H54 (cell line): ENCODE measurements at places on chromosomes 3 and 15.
A peak's percentile ranks its signal among the peaks of the same experiment; 100 is the strongest.

DNA sequence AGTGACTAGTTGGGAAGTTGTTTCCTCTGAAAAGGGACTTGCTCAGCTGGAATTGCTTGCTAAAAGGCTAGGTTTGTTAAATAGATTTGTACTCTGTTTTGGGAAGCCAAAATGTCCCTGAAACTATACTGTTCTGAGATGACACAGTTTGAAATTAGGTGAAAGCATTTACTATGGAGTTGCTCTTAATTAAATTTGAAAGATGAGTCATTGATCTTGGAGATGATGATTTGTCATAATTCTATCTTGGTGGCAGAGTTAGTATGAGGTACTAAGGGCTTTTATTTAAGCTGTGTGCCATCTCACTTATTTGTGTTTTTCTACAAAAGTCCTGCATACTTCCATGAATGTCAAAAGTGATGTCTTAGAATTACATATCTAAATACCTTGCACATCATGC lies 320.9 kb downstream of the PTPRG start:
- DNase-seq = no peak

DNA sequence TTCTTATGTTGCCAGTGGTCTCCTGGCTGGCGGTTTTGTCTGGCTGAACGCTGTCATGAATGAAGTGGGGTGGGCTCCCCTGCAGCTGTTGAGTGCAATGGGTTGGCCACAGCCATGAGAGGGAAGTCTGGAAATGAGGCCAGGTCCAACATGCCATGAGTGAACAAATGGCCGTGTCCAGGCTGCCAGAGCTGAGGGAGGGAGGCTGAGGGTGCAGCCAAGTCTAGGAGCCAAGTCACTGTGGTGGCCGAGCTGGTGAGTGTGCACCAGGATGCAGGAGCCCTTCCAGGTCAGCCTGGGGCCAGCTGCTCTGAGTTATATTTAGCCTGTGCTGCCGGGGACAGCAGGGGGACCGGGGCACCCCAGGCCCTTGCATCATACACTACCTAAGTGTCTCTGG lies 24.7 kb upstream of the PRR23E start:
- no peak for DNase-seq

GRCh38 chr15:75063338-75063737 lies 39.9 kb downstream of the PPCDC start:
- no peak for DNase-seq

DNA sequence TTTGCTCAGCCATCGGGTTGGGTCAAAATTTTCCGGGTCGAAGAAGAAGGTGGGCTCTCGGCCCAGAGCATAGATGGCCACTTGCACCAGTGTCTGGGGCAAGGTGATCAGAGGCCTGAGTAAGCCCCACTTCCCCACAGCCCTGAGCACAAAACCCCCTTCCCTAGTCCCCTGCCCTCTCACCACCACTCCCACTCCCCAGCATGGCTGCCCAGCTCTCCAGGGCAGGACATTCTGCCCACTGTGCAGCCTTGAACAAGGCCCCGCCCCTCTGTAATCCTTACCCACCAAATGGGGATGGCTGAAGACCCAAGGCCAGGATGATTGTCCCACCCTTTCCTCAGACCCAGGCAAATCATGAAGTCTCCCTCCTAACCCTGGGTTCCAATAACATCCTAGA lies 28.8 kb downstream of the CYP11A1 start:
- DNase-seq = no peak

DNA sequence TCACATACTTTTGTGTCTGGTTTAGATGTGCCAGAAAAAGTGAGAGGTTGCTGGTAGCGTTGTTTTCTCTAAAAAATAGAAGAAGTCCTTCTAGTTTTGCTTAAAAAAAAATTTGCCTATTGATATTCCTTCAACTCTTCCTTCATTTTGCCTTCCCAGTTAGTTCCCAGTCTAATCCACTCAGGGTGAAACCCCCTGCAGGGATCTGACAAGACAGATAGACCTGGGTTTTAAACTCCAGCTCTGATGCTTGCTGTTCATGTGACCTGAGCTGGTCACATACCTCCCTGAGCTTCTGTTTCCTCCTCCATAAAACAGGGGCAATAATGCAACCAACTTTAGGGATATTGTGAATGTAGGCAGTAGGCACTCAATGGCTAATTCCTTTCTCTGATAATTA lies 18.6 kb upstream of the KCTD6 start:
- no peak for DNase-seq

- DNase-seq = no peak
Observed at GRCh38 chr3:181561139-181562031, 150.3 kb upstream of the SOX2 start.

DNA sequence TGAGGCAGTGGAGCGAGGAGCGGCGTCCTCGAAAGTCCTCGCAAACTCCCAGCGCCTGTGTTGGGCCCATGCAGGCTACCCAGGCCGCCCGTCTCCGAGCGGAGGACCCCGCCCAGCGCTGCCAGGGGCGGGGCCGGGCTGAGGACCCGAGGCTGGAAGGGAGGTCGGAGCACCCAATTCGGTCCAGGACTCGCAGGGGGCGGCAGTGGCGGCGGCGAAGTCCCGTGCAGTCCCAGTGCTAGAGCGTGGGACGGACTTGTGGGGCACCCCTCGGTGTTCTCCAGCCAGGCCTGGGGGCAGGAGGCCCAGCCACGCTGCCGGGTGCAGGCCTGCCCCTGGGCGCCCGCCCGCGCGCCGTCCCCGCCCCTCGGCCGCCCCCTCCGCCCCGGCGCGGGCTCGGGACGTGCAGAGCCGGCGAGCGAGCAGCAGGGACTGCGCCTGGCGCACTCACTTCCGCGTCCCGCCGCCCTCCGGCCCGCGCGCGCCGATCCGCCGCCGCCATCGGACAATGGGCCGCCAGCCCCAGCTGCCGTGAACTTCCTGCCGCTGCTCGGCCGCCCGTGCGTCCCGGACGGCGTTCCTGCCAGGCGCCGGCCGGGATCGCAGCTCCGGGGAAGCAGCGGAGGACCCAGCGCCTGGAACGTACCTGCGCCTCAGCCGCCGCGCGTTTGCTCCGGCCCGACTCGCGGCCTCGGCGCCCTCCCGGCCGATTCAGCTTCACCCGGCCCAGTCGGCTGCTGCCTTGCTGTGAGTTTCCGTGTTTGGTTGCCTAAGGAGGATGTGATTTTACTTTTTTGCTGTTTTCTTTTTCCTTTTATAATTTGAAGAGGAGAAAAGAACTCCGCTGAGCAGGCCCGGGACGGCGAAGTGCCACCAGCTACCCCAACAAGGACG lies 596 bp upstream of the LIMD1 start:
- DNase-seq = peak; percentile 79

- DNase-seq = no peak
Observed at GRCh38 chr3:154884952-154885351, 195.2 kb upstream of the MME start.
